Mammary epithelial cell (primary cell): ENCODE measurements at places on chromosomes 5 and 9. TPM values are rescaled to one million over a fixed set of nuclear protein-coding genes. Genes with fewer than 3 reads are reported as not detected.

- no peak for DNase-seq
Measured at GRCh38 chr9:37988041-37988440, 81.0 kb downstream of the SHB start.

GRCh38 chr9:108356806-108357205, 499.0 kb downstream of the ACTL7B start:
- peak; percentile 3 for DNase-seq

DNA sequence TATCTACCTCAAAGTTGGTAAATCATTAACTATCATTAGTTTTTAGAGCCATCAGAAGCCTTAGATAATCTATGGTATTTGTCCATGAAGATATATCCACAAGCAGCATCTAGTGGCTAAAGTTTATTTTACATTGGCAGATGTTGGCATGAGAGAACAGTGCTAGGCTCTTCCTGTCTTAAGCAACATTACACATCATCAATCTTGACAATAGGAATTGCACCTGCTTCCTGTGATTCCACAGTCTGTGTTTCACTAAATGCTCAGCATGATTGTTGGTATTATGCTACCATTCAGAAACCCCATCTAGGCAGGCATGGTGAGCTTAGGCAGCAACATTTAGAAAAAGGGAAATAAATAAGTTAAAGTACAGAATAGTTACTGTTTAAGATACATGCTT, 246.6 kb downstream of the SLCO4C1 start:
- no peak for DNase-seq

DNA sequence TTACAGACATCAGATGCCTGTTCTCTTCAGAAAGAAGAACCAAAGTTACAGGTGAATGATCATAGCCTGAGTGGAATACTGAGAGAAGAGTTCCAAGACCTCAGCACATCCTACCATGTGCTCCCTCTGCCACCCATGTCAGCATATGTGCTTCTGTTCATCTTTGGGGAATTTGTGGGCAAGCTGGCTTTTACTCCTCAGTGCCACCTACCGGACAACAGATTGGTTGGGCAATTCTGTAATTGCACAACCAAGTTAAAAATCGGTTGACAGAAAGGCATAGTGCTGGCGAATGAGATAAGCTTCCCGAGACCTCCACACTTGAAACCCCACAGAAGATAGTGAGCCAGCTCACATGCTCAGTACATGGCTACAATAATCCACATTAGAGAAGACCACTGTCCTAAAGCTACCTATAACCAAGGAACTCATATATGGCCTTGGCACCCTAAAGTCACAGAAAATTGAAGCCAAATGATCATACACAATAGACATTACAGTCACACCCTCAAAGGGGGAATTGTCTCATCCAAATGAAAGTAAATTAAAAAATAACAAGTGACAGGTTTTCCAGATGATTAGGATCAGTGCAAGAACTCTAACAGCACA, 1238.0 kb upstream of the NUDT12 start:
- DNase-seq: peak; percentile 5

GRCh38 chr5:67998709-67999261, 216.8 kb upstream of the PIK3R1 start:
- DNase-seq: no peak

The PCDHGA10 gene
- 0.03 TPM for polyA plus RNA-seq

The C5orf52 gene
- not detected for polyA plus RNA-seq

The KCNV2 gene
- not detected for polyA plus RNA-seq

GRCh38 chr9:93667627-93668026, 91.2 kb downstream of the PHF2 start:
- DNase-seq: no peak

DNA sequence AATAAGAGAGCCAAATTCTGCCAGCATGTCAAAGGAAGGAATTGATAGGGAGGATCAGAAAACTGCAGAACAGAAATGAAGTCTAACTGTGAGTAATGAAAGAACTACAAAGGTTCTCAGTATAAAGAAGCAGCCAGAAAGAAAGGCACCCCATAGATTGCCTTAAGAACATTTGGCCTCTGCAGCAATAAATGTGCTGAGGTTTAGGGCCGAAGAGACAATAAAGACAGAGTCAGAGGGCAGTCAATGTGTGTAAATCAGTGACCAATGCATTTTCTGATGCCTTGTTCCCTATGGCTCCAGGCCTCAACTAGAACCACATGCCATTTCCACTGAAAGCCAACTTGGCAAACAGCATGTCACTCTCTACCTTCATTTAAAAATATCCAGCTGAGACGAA, 281.0 kb downstream of the HINT1 start:
- no peak for DNase-seq
